ENCODE measurements at places on chromosomes 5 and 9.

DNA sequence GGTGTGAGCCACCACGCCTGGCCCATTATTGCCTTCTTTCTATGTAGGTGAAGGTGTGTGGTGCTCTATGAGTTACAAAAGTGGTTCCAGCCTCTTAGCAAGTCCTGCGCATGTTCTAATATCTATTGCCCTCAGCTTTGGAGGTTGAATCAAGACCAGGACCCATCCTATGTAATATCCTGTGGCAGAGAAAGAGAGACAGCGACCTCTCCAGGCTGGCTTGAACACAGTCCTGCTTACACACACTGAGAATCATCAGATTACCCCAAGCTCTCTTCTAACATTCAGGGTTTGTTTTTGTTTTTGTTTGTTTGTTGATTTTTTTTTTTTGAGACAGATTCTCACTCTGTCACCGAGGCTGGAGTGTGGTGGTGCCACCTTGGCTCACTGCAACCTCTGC, 94.7 kb upstream of the OSMR start:
- DNase-seq: no peak

DNA sequence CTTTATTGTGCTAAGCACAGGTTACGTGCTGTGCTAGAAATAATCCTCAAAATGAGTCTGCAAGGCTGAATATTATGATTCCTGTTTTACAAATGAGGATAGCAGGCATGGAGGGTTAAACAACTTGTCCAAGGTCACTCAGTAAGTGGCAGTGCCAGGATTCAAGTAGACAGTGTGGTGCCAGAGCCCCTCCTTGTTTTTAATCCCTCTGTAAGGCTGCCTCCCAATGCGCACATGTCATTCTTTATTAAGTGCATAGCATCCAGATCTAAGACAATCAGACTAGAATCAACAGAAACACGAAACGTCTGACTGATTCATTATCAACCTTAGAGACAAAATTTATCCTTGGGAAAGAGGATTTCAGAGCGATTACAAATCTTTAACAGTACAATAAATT, 199.6 kb downstream of the SMARCA2 start:
- DNase-seq: no peak

DNA sequence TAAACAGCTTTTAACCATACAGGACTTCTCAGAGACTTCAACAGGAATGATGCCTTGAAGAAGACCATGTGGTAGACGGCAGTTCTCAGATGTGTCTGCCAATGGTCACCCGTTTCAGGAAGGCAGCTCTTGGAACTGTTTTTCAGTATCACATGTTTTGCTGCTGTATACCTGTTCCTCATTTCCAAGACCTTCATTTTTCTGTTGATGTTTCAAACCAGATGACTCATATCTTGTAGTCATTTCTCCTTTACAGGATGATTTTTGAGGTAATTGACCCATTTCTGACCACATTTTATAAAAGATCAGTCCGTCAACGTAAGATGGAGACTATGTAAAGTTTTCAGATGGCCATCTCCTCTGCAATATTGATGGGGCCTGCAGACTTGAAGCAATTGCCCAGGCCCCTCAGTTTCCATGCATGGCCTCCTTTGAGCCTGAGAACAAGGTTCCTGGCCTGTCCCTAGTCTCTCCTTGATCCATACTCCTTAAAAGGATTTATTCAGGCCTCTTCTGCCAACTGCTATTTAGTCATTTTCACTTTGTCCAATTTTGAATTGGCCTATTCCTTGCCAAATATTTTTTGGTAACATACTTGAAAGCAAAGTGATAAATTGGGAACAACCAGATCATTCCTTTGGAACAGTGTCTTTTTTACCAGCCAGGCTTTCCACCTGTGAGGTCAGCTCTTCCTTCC, 128.6 kb downstream of the PDZD2 start:
- DNase-seq: no peak

DNA sequence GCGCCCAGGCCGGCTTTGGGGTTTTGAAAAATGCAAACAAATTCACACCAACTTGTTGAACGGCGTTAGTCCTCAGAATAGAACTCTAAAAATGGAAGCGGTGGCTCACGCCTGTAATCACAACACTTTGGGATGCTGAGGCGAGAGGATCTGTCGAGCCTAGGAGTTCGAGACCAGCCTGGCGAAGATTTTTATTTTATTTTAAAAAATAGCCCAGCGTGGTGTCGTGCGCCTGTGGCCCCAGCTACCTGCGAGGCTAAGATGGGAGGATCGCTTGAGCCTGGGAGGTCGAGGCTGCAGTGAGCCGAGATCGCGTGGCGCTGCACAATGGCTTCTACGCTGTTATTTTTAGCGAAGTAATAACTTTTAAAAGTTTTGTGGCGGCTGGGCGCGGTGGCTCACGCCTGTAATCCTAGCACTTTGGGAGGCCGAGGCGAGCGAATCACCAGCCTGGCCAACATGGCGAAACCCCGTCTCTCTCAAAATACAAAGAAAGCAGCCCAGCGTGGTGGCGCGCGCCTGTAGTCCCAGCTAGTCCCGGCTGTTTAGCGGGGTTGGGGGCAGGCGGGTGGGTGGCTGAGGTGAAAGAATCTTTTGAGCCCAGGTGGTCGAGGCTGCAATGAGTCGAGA, 694 bp upstream of the PLIN2 start:
- DNase-seq: no peak

GRCh38 chr9:92615790-92616189, 54.1 kb downstream of the IPPK start:
- no peak for DNase-seq

DNA sequence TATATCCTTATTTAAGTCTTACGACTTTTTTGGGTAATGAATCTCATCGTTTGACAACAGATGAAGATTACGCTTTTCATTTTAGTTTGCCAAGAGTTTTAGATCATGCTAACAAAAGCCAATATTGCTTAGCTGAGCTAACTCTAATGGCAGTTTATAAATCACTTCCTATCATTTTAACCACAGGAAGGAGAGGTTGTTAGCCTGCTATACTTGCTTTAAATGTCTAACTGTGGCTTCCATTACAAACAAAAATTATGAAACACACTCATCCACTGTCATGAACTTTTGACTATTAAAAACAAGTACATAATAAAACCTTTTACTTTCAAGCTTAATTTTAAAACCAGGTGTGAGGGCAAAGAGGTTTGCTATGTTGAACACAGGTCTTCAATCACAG, 53.7 kb upstream of the ANKH start:
- DNase-seq: peak; percentile 44

GRCh38 chr5:94010814-94011213, 269.4 kb upstream of the POU5F2 start:
- peak; percentile 4 for DNase-seq

GRCh38 chr5:127330116-127330515, 39.5 kb downstream of the MEGF10 start:
- DNase-seq: peak; percentile 15

DNA sequence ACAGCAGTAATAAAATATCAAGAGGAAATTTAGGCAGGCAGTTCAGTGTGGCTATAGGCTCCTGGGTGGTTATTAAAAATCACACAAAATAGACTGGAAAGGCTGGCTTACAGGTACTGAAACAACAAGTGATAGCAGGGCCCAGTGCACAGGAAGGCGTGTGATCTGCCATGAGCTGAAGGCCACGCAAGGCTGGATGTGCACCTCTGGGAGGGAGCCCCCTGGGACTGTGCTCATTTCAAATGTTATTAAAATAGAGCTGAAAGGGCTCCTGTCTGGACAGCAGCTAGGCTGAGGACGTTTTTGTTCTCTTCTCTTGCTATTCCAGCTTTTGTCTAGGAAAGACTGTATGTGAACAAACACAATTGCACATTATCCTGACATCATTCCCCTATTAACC, 324.3 kb upstream of the RFX3 start:
- DNase-seq: no peak

DNA sequence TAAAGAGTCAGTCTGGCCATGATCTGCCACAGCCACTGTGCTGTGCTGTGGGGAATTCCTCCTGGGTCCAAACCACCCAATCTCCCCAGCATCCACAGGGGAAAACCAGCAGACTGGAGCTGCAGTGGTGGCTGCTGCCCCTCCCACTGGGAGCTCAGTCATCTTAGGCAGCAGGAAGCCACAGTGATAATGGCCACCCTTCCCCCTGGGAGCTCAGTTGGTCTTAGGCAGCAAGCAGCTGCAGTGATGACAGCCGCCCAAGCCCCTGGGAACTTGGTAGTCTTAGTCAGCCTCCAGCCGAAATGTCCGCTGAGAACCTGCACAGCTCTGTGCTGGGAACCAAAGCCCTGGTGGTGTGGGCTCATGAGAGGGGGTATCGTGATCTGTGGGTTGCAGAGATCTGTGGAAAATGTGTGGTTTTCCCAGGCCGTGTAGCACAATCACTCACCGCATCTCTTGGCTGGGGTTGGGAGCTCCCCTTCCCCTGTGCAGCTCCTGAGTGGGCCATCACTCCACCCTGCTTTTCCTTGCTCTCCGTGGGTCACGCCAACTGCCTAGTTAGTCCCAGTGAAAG, 38.4 kb upstream of the SMIM15 start:
- DNase-seq: peak; percentile 20
